COR-L47 (cell line): ENCODE measurements at places on chromosomes 3 and 15.

GRCh38 chr3:29637068-29637467 lies 356.2 kb downstream of the RBMS3 start:
- no peak for DNase-seq

DNA sequence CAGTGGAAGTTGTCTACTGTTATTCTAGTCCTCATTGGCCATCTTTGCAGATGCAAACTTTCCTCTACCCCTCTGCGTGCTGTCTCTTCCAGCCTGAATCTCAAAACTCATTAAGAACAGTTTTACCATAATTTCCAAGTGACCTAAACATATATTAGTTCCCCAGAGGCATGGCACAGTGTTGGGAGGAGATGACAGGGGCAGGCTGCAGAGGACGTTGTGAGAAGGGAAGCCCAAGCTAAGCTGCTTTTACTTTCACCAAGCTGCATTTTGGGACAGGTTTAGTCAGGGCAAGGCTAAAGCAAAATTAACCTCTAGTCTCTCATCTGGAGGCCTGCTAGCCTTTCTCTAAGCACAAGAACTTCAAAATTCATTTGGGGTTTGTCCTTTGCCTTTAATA lies 318.6 kb upstream of the SATB1 start:
- no peak for DNase-seq

DNA sequence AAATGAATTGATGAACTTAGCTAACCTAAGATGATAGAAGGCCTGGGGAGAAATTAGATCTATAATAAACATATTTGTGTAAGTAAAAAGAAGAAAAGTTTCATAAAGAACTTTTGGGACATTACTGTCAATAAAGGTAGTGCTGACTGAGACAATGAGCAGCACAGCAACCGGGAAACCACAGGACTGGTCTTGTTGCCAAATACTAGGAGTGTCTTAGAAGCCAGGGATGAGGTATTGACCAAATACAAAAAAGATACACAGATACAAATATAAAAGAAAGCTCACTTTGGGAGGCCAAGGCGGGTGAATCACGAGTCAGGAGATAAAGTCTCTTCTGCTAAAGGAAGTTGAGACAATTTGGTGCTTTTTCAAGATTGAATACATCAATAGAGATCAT lies 362.4 kb upstream of the ZNF385D start:
- DNase-seq = no peak

DNA sequence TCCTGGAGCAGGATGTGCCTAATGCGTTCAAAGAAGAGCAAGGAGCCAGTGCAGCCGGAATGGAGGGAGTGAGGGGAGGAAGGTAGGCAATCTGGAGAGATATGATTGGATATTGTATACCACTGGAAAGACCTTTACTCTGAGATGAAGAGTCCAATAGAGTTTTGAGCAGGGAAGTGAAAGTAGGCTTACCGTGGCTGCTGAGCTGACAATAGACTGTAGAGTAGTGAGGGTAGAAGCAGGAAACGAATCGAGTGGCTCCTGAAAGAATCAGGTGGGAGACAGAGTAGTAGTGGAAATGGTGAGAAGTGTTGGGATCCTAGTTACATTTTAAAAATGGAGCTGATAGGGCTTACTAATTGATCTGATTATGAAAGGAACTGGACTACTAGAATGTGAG lies 51.8 kb upstream of the NUDT16 start:
- no peak for DNase-seq

GRCh38 chr3:47347217-47347801 lies 33.5 kb upstream of the PTPN23 start:
- no peak for DNase-seq

GRCh38 chr3:16132928-16133327 lies 41.6 kb upstream of the GALNT15 start:
- no peak for DNase-seq

GRCh38 chr15:100642213-100642949 lies 40.0 kb downstream of the ASB7 start:
- DNase-seq = no peak

DNA sequence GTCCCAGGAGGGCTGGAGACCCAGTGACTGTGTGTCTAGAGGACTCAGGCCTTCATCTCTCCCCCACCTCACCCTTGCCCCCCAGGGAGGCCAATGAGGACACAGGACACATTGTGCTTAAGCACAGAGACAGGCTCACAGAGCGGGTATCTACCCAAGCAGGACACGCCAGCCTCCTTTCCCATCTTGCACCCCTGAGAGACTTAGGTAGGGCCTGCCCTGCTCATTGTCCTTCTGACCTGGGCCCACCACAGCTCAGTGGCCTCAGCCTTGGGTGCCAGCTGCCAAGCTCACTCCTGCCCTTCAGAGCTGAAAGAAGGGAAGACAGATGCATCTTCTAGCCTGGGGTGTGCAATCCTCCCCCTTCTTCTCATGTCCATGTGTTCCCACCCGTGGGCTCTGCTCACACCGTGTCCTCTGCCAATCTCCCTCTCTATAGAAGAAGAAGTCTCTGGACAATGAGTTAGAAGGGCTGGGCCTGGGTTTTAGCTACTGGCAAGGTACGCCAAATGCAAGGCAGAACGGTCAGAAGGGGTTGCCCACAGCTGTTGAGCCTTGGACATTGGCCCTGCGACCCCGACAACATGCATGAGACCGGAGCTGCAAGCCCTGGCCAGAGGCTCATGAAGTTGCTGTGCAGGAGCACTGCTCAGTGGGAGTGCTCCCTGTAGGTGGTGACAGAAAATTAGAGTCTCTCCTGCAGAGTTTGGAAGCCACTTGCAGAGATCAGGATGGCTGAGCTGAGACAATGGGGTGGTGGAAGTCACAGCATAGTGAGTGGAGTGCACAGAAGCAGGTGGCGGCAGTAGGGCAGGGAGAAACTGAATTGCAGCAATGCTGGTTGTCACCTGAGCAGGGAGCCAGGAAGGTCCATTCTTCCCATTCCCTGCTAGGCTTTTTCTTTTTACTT lies 32.8 kb downstream of the ACSBG1 start:
- DNase-seq = no peak

- no peak for DNase-seq
Measured at GRCh38 chr3:72756900-72757299, 91.3 kb downstream of the SHQ1 start.

DNA sequence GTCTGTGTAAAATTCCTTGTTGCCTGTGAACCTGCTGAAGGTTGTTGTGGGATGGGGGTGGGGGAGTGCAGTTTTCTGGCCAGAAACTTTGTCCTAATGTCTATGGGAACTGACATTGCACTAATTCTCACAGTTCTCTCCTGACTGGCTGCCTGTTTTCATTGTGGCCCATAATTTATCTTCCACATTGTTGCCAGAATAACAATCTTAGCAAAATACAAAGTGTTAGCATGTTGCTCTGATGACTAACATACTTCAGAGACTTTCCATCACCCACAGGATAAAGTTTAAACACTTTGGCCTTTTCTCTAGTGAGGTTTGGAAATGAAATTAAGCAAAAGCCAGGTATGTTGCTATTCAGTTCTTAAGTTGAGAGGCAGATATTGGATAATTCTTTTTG lies 81.4 kb upstream of the TBC1D5 start:
- no peak for DNase-seq

DNA sequence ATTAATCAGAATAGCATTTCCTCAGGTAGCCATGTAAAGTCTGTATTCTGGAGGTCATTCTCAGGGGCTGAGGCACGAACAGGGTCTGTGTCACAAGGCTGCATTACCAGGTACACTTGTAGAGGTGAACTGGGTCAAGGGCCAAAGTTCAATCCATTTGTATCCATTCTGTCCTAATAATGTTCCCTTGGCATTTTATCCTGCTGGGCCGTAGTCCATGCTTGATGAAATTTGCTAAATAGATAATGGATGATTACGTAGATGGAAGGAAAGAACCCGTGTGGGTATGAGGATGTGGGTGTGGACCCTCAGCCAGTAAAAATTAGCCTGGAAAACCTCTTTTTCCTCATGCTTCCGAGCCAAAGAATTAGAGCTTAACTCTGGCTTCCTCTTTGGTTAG lies 785.9 kb downstream of the GRM7 start:
- DNase-seq = no peak

- no peak for DNase-seq
Measured at GRCh38 chr3:64895991-64896895, 208.4 kb upstream of the ADAMTS9 start.

GRCh38 chr15:33461671-33462070 lies 150.9 kb downstream of the RYR3 start:
- DNase-seq = no peak

DNA sequence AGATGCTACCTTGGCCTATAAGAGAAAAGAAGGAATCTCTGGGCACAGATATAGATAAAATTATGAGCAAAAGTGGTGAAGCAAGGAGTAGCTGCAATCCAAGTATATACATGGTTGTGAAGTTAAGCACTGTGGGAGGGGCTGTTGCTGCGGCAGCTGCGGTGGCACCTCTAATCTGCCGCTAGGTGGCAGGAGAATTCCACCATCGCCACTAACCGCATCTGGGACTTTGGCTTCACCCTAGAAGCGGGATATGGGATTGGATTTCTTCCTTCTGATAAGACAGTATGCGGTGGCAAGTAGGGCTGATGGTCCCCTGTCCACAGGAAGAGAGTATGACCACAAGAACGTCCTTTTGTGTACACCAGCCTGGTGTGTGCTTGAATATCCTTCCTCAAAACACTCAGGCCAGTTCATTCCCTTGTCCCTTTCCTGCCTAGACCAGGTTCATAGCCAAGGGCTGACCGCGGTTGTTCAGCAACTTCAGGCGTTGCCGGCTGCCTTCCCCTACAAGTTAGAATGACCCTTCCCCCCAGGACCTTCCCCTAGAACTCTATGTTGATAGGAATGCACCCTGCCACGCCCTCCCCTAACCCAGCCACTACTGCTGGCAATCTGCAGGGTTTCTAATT lies 5.1 kb downstream of the MAGEL2 start:
- DNase-seq = peak; percentile 60

GRCh38 chr3:187161556-187161955 lies 22.3 kb upstream of the RPL39L start:
- DNase-seq = no peak

DNA sequence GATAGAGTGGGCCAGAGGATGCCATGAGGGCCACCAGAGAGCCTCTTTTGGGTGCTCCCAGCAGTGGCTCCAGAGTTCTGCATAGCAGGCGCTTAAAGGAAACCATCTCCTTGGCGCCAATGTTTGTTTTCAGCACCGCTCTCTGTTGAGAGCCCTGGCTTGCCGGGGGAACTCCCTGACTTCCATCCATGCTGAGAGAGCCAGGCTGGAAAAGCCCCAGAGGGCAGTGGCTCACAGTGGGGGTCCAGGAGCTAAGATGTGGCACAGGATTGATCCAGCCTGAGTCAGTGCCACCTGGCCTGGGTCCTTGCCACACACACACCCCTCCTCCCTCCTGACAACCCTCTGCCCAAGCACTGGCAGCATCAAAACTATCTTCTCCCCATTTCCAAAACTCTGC lies 50.4 kb upstream of the HACD2 start:
- peak; percentile 91 for DNase-seq

DNA sequence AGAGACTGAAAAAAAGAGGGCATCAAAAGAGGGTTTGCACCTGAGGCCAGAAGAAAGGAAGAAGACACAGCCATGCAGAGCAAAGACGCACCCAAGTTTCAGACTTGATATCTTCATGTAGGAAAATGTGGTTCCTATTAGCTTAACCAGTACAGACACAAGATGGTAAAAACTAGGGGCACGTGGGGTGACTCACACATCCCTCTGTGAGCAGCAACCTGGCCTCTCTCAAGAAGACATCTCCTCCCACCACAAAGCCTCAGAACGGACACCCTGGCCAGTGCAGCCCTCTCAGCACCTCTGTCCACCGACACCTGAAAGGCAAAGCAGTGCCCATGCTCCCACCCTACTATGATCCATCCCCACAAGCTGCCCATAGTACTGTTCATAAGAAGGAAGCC lies 33.3 kb downstream of the GLB1 start:
- no peak for DNase-seq

DNA sequence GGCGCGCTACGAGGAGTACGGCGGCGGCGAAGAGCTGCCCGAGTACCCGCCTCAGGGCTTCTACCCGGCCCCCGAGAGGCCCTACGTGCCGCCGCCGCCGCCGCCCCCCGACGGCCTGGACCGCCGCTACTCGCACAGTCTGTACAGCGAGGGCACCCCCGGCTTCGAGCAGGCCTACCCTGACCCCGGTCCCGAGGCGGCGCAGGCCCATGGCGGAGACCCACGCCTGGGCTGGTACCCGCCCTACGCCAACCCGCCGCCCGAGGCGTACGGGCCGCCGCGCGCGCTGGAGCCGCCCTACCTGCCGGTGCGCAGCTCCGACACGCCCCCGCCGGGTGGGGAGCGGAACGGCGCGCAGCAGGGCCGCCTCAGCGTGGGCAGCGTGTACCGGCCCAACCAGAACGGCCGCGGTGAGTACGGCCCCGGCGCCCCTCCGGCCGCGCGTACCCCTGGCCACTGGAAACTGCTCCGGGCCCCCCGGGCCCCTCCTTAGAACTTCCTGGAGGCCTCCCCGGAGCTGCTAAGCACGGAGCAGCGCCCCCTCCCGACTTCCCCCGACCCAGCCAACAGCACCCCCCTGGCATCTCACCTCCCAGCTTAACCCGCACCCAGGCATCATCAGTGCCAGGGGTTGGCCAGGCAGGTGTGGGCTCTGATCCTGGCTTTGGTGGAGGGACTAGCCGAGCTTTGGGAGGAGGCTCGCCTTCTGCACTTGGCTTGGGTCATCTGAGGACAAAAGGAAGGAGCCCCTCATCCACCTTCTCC lies 1.4 kb downstream of the LOXL1 start:
- peak; percentile 64 for DNase-seq

DNA sequence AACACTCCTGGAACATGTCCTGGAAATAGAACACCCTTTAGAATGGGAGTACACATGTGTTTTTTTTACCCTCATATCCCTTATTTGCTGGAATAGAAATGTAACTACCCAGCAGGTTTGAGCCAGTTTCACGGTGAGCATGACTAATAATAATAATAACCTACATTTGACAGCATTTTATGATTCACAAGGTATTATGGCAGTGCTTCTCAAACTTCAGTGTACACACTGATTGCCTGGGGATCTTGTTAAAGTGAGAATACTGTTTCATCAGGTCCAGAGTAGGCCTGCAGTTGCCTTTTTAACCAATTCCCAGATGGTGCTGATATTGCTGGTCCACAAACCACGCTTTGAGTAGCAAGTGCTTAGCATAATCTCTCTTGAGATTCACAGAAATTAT lies 63.9 kb downstream of the NFKBIZ start:
- no peak for DNase-seq

- DNase-seq = no peak
Measured at GRCh38 chr3:13891492-13892073, 11.7 kb upstream of the WNT7A start.

DNA sequence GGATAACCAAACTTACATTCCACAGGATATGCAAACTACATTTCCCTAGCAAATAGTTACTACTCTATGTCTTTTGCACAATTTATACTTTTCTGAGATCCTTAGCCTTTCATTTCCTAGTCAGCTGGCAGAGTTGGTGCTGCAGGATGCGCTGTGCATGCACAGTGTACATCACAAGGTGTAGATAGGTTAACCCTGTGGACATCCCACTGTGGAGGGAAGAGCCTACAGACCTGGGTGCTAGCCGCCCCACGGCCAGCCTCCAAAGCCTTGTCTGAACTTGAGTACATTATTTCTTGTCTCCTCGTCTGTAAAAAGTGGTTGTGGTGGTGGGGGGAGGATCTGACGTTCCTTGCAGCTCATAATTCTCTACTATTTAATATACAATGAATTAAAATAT lies 3.5 kb downstream of the TNFSF10 start:
- no peak for DNase-seq

GRCh38 chr3:157467200-157467599 lies 30.6 kb downstream of the PTX3 start:
- DNase-seq = no peak

- DNase-seq = no peak
Measured at GRCh38 chr3:101509281-101509680, 3.7 kb downstream of the SENP7 start.
